ENCODE measurements at places on chromosomes 3 and 15. TPM values are rescaled to one million over a fixed set of nuclear protein-coding genes. Genes with fewer than 3 reads are reported as not detected.

- peaks cover 10% of the 10 kb centered on the region for H3K4me1 ChIP-seq
- H3K4me3 ChIP-seq, result no peak overlapping the region
- no peaks in the 10 kb centered on the region for H3K36me3 ChIP-seq
- no peaks in the 10 kb centered on the region for H3K27me3 ChIP-seq
- peak overlapping the region; percentile 52 for H3K27ac ChIP-seq
Measured at GRCh38 chr15:81024265-81024872, 23.6 kb downstream of the TLNRD1 start.

DNA sequence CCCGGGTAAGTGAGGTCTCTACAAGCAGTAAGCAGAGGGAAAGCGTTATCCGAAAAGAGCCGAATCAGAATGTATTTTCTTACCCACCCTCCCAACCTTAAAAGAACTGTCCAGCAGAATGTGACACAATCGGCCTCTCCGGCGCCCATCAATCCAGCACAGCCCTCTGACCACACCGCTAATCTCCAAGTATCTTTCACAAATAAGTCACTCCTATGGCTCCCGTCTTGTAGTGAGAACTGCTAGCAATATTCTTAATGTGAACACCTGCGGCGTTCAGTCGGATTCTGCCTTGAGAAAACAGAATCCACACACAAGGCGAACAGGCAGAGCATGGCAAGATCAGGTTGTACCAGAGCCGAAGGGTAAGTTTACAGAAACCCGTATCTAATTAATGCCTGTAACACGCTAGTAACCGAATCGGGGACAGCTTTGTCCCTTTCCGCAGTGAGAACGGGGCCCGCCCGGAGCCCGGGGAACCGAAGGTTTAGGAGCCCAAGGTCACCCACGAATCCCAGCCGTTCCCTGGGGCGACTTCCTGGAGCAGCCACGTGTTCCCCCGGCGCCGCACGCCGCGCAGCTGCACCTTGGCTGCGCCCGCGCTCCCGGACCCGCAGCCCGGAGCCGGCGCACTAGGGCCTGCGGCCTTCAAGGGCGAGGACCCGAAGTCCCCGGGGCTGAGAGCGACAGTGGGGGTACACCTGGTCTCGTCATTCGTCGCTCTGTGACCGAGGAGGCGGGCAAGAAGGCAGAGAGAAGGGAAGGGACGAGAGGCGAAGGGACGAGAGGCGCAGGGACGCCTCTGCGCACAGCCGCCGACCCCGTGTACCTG is 672 bp downstream of the TFRC start:
- H3K4me3 ChIP-seq, result peak overlapping the region; percentile 65
- H3K27ac ChIP-seq, result peak overlapping the region; percentile 97
- peaks cover 26% of the 10 kb centered on the region for H3K4me1 ChIP-seq
- peak; percentile 81 for DNase-seq

- no peak overlapping the region for H3K27ac ChIP-seq
- no peak overlapping the region for H3K4me3 ChIP-seq
- no peaks in the 10 kb centered on the region for H3K4me1 ChIP-seq
- no peaks in the 10 kb centered on the region for H3K36me3 ChIP-seq
- no peaks in the 10 kb centered on the region for H3K27me3 ChIP-seq
Measured at GRCh38 chr3:182717216-182717615, 76.1 kb upstream of the ATP11B start.

DNA sequence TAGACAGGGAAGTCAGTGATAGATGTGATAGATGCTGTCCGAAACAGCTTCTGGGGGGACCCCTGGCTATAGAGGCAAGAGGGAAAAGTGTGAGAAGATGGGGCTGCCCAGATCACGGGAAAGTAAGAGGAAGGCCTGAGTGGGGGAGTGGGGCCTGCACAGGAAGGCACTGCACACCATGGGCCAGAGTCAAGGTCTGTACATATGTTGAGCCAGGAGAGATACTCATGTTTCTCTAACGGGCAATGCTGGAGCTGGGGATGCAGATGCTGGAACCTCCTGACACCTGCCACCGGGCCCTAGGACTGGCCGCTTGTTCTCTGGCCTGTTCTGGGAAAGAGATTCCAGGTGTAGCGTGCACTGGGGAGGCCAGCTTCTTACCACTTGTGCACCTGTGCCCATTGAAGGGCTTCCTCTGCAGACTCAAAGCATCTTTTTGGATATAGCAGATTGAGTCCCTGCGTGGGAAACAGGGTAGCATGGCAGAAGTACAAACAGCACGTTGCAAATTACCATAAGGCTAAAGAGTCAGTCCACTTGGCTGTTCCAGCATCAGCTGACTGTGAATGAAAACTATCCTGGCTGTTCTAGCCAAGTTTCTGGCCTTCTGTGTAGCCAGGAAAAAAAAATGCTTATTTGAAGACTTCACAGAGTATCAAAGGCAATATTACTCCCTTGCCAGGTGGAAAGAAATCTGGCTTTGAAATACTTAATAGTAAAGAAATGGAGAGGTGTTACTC is 77.1 kb upstream of the GSK3B start:
- no peaks in the 10 kb centered on the region for H3K27me3 ChIP-seq
- H3K4me3 ChIP-seq, result no peak overlapping the region
- DNase-seq, result no peak
- no peaks in the 10 kb centered on the region for H3K36me3 ChIP-seq

DNA sequence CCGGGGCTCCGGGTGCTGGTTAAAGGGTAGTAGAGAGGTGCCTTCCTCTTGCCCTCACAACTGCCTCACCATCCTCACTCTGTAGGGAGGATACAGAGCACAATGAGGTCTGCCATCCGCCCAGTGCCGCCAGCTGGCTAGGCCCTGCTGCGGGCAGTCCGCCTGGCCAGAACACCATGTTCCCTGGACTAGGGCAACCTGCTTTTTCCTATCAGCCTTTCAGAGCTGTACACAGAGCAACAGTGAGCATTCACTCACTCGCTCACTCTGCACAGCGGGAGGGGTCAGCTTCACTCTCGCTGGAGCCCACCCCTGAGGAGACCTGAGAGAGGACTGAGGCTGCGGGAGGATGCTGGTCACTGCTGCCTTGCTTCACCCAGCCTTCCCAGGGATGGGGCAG is 218.7 kb upstream of the CHRNA7 start:
- H3K4me1 ChIP-seq, result no peaks in the 10 kb centered on the region
- no peak overlapping the region for H3K4me3 ChIP-seq
- no peaks in the 10 kb centered on the region for H3K36me3 ChIP-seq
- no peak for DNase-seq

GRCh38 chr3:34669490-34669889 is 871.1 kb downstream of the PDCD6IP start:
- H3K4me1 ChIP-seq, result no peaks in the 10 kb centered on the region
- H3K4me3 ChIP-seq, result no peak overlapping the region
- no peak overlapping the region for H3K27ac ChIP-seq
- no peaks in the 10 kb centered on the region for H3K27me3 ChIP-seq
- DNase-seq, result no peak

DNA sequence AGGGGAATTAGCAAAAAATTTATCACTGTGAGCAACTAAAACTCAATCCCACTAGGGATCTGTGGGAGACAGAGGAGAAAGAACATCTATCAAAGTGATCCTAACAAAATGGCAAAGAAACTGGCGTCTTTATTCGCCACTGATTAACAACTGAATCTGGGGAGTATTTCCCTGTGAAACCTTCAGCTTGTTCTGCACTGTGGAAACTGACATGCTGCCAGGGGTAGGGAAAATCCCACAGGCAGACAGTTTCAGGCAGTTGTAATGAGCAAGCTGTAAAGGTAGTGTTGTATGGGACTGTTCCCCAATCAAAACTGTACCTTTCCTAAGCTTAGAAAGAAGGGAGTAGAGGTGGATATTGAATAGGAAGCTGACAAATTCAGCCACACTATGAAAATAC is 611.7 kb downstream of the VGLL3 start:
- no peak for DNase-seq
- H3K36me3 ChIP-seq, result no peaks in the 10 kb centered on the region
- no peaks in the 10 kb centered on the region for H3K27me3 ChIP-seq
- no peak overlapping the region for H3K4me3 ChIP-seq

DNA sequence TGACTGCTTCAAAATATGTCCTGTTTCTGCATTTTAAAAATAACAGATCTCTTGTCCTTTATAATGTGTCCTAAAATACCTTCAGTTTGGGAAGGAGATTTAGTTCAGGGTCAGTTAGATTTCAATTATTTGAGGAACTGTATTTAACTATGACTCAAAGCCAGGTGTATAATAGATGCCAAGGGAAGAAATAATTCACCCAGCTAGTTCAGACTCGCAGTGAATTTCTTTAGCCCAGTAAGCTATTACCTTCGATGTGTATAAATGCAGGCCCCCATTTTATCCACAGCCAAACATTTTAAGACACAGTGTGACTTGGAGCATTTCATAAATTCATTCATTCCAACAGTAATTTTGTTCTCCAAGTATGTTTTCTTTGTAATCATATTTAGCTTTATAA is 458.0 kb downstream of the ZNF385D start:
- no peak overlapping the region for H3K4me3 ChIP-seq
- no peak for DNase-seq
- H3K27ac ChIP-seq, result no peak overlapping the region
- H3K27me3 ChIP-seq, result no peaks in the 10 kb centered on the region
- H3K4me1 ChIP-seq, result no peaks in the 10 kb centered on the region
- H3K36me3 ChIP-seq, result no peaks in the 10 kb centered on the region

CELSR3 gene
- total RNA-seq, result 0.36 TPM

NME9 gene
- not detected for total RNA-seq

EXOSC7 gene
- total RNA-seq, result 39.6 TPM

WDR72 gene
- 0.16 TPM for total RNA-seq

MAGEL2 gene
- 0.54 TPM for total RNA-seq

SEMA5B gene
- 0.55 TPM for total RNA-seq
